ENCODE measurements at places on chromosomes 11 and 22. TPM values are rescaled to one million over a fixed set of nuclear protein-coding genes. Genes with fewer than 3 reads are reported as not detected.

- no peaks in the 10 kb centered on the region for H3K36me3 ChIP-seq
- no peak overlapping the region for H3K27ac ChIP-seq
- H3K4me1 ChIP-seq: no peaks in the 10 kb centered on the region
- H3K27me3 ChIP-seq: no peaks in the 10 kb centered on the region
Measured at GRCh38 chr11:41522391-41522790, 62.9 kb upstream of the LRRC4C start.

GRCh38 chr11:7292922-7293321 lies 41.2 kb downstream of the SYT9 start:
- no peaks in the 10 kb centered on the region for H3K36me3 ChIP-seq
- no peak for DNase-seq
- no peaks in the 10 kb centered on the region for H3K27me3 ChIP-seq
- no peak overlapping the region for H3K27ac ChIP-seq
- no peak overlapping the region for H3K4me3 ChIP-seq
- no peaks in the 10 kb centered on the region for H3K4me1 ChIP-seq

GRCh38 chr11:95556342-95557163 lies 233.0 kb downstream of the FAM76B start:
- H3K27me3 ChIP-seq: no peaks in the 10 kb centered on the region
- DNase-seq: peak; percentile 17
- H3K4me1 ChIP-seq: peaks cover 10% of the 10 kb centered on the region

Gene DUSP8
- total RNA-seq: 8.0 TPM

GRCh38 chr11:3132831-3133260 lies 32.3 kb downstream of the OSBPL5 start:
- H3K27ac ChIP-seq: no peak overlapping the region
- H3K4me1 ChIP-seq: no peaks in the 10 kb centered on the region
- H3K4me3 ChIP-seq: no peak overlapping the region
- H3K36me3 ChIP-seq: no peaks in the 10 kb centered on the region
- no peak for DNase-seq

Gene OSBP
- total RNA-seq: 43.8 TPM

- H3K4me1 ChIP-seq: no peaks in the 10 kb centered on the region
- no peak overlapping the region for H3K27ac ChIP-seq
- H3K4me3 ChIP-seq: no peak overlapping the region
- no peaks in the 10 kb centered on the region for H3K27me3 ChIP-seq
- peak; percentile 16 for DNase-seq
Measured at GRCh38 chr11:26730414-26731083, 8.7 kb upstream of the SLC5A12 start.

GRCh38 chr22:32265882-32266767 lies 11.0 kb upstream of the SLC5A4 start:
- DNase-seq: peak; percentile 88
- H3K27me3 ChIP-seq: no peaks in the 10 kb centered on the region
- H3K4me1 ChIP-seq: no peaks in the 10 kb centered on the region
- H3K4me3 ChIP-seq: no peak overlapping the region
- no peak overlapping the region for H3K27ac ChIP-seq

Gene TSPAN32
- total RNA-seq: 5.0 TPM

DNA sequence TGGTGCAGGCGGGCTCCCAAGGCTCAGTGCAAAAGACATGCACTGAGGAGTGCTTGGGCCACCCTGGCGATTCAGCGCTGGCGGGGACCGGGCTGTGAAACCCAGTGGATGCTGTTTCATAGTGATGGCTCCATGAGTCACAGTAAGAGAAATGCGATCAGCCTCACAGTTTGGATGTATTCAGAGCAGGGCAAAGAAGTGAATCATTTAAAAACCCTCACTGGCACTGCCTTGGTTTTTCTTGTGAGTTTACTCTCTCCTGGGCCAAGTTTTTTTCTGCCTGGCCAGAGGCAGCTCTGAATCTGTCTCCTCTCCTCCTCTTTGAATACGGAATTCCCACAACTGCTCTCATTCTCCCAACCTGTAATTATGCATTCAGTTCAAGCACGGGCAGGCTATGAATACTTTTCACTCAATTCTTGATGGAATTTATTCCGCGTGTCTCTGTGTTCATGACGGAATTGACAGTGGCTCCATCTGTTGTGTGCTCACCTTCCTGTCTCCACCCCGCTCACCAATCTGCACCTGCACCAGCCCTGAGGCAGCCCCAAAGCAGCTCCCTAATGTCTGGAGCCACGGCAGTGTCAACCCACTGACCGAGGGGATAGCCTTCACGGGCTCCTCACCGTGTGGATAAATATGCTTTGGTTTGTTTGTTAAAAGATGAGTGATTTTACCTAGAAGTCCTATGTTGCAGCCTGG lies 14.9 kb downstream of the ADAMTS8 start:
- no peak for DNase-seq
- H3K27me3 ChIP-seq: peaks cover 6% of the 10 kb centered on the region
- H3K4me3 ChIP-seq: no peak overlapping the region
- H3K4me1 ChIP-seq: no peaks in the 10 kb centered on the region

- H3K4me3 ChIP-seq: no peak overlapping the region
- no peaks in the 10 kb centered on the region for H3K4me1 ChIP-seq
- H3K27ac ChIP-seq: no peak overlapping the region
- H3K27me3 ChIP-seq: no peaks in the 10 kb centered on the region
Measured at GRCh38 chr11:60700689-60701468, 1.5 kb downstream of the MS4A8 start.

Gene ANGPTL5
- not detected for total RNA-seq

Gene CALCA
- 0.56 TPM for total RNA-seq

Gene MMP3
- 2.8 TPM for total RNA-seq

Gene RIC3
- total RNA-seq: 2.8 TPM

Gene RAB3IL1
- total RNA-seq: 10.8 TPM

Gene NEFH
- 0.08 TPM for total RNA-seq

- H3K4me3 ChIP-seq: no peak overlapping the region
- DNase-seq: no peak
- H3K4me1 ChIP-seq: peaks cover 5% of the 10 kb centered on the region
- H3K36me3 ChIP-seq: no peaks in the 10 kb centered on the region
- H3K27me3 ChIP-seq: no peaks in the 10 kb centered on the region
- peak overlapping the region; percentile 76 for H3K27ac ChIP-seq
Measured at GRCh38 chr11:86916330-86916729, 38.9 kb downstream of the FZD4 start.

GRCh38 chr22:22009661-22010060 lies 27.1 kb upstream of the TOP3B start:
- no peak overlapping the region for H3K27ac ChIP-seq
- H3K4me3 ChIP-seq: no peak overlapping the region
- peaks cover 10% of the 10 kb centered on the region for H3K27me3 ChIP-seq
- no peaks in the 10 kb centered on the region for H3K4me1 ChIP-seq
- H3K36me3 ChIP-seq: no peaks in the 10 kb centered on the region
- no peak for DNase-seq

- H3K27me3 ChIP-seq: no peaks in the 10 kb centered on the region
- DNase-seq: no peak
- no peaks in the 10 kb centered on the region for H3K36me3 ChIP-seq
- H3K4me1 ChIP-seq: peaks cover 4% of the 10 kb centered on the region
- no peak overlapping the region for H3K4me3 ChIP-seq
Measured at GRCh38 chr11:122737951-122738693, 82.6 kb downstream of the UBASH3B start.

DNA sequence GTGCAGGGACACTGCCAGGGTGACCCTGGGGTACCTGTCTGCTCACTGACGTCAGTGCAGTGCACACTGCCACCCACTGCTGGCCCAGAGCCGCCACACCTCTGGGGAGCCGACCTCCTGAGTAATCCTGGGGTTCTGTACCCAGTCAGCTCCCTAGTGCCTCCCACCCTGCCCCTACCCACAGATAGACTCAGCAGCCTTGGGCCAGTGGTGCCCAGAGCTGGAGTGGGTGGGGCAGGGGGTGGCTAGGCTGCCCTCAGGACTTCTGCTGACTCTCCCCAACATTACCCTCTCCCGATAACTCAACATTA lies 5.8 kb downstream of the NRXN2 start:
- peaks cover 89% of the 10 kb centered on the region for H3K27me3 ChIP-seq
- DNase-seq: no peak
- H3K27ac ChIP-seq: no peak overlapping the region

Gene MN1
- total RNA-seq: 3.2 TPM

GRCh38 chr11:114773541-114774338 lies 95.4 kb downstream of the NXPE2 start:
- H3K27ac ChIP-seq: no peak overlapping the region
- no peak overlapping the region for H3K4me3 ChIP-seq
- H3K4me1 ChIP-seq: no peaks in the 10 kb centered on the region
- H3K27me3 ChIP-seq: peaks cover 13% of the 10 kb centered on the region
- DNase-seq: no peak

- H3K27ac ChIP-seq: no peak overlapping the region
- H3K27me3 ChIP-seq: no peaks in the 10 kb centered on the region
- DNase-seq: no peak
- no peak overlapping the region for H3K4me3 ChIP-seq
- no peaks in the 10 kb centered on the region for H3K36me3 ChIP-seq
Measured at GRCh38 chr11:17780668-17781067, 46.1 kb downstream of the KCNC1 start.

DNA sequence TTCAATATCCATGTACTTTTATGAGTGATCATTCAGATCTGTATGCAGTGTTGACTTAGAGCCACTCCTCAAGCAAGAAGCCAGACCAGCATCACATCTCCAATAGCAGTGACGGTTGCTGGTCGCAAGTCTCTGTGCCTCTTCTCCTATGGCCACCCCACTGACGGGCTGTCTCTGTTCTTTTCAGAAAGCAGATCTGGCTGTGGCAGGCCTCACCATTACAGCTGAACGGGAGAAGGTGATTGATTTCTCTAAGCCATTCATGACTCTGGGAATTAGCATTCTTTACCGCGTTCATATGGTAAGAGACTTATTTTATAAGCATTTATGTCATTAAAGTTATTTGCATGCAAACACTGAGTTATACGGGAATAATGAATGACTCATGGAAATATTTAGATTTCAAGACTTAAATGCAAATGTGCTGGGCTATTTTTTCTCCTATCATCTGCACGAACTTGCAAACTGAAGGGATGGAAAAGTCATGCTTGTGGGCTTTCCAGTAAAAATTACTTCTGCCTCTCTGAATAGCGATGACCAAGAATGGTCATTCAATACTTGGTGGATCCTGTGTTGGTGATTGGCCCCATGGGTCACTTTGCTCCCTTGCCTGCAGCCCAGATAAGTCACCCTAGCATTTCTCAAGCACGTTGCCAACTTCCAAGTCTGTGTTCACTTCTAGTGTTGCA lies 83.6 kb upstream of the TBCEL start:
- H3K27ac ChIP-seq: no peak overlapping the region
- no peaks in the 10 kb centered on the region for H3K36me3 ChIP-seq
- no peak for DNase-seq
- H3K4me3 ChIP-seq: no peak overlapping the region

Gene PATE2
- not detected for total RNA-seq

DNA sequence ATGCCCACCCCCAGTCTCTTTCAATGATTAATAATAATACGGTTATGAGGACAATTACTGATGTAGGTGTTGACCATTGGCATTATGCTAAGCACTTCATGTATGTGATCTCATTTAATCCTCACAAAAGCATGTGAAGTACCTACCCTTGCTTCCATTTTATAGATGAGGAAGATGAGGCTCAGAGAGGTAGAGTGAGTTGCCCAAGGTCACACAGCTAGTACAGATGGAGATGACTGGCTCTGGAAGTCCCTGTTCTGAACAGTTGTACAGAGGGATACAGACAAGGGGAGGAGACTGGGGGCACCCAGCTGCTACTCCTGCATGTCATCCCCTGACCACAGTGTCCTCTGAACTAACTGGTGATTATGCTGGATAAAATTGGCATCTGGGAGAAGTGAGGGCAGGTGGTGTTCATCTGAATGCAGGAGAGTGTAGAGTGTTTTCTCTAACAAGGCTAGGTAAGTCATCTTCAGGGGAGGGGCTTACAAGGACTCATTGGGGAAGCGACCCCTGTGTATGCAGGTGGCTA lies 43.2 kb downstream of the KIAA1671 start:
- H3K4me1 ChIP-seq: peaks cover 15% of the 10 kb centered on the region
- H3K27ac ChIP-seq: peak overlapping the region; percentile 51
- H3K27me3 ChIP-seq: no peaks in the 10 kb centered on the region
- no peak overlapping the region for H3K4me3 ChIP-seq
- DNase-seq: no peak
- no peaks in the 10 kb centered on the region for H3K36me3 ChIP-seq

Gene OR8K5
- total RNA-seq: not detected

Gene OR56A5
- not detected for total RNA-seq

- no peaks in the 10 kb centered on the region for H3K36me3 ChIP-seq
- peak; percentile 90 for DNase-seq
- no peaks in the 10 kb centered on the region for H3K4me1 ChIP-seq
- H3K27ac ChIP-seq: no peak overlapping the region
- H3K27me3 ChIP-seq: peaks cover 23% of the 10 kb centered on the region
Measured at GRCh38 chr11:62171261-62171723, 18.7 kb upstream of the SCGB1D1 start.

Gene TEAD1
- total RNA-seq: 87.2 TPM

Gene IL17REL
- not detected for total RNA-seq

- peaks cover 9% of the 10 kb centered on the region for H3K4me1 ChIP-seq
- DNase-seq: no peak
- H3K4me3 ChIP-seq: no peak overlapping the region
- no peaks in the 10 kb centered on the region for H3K27me3 ChIP-seq
- H3K36me3 ChIP-seq: no peaks in the 10 kb centered on the region
Measured at GRCh38 chr22:50325444-50326224, 1.2 kb downstream of the DENND6B start.

Gene ART1
- not detected for total RNA-seq

GRCh38 chr22:44337678-44338004 lies 24.9 kb upstream of the SHISAL1 start:
- peaks cover 12% of the 10 kb centered on the region for H3K27me3 ChIP-seq
- H3K4me3 ChIP-seq: no peak overlapping the region
- no peaks in the 10 kb centered on the region for H3K36me3 ChIP-seq
- H3K27ac ChIP-seq: no peak overlapping the region

GRCh38 chr11:69152733-69153421 lies 2.9 kb upstream of the SMIM38 start:
- H3K27ac ChIP-seq: no peak overlapping the region
- DNase-seq: no peak
- H3K27me3 ChIP-seq: peaks cover 9% of the 10 kb centered on the region
- H3K36me3 ChIP-seq: no peaks in the 10 kb centered on the region

GRCh38 chr11:30465192-30465591 lies 121.0 kb downstream of the MPPED2 start:
- H3K27me3 ChIP-seq: no peaks in the 10 kb centered on the region
- H3K27ac ChIP-seq: no peak overlapping the region
- H3K36me3 ChIP-seq: no peaks in the 10 kb centered on the region
- no peak for DNase-seq
- H3K4me3 ChIP-seq: no peak overlapping the region
- peaks cover 6% of the 10 kb centered on the region for H3K4me1 ChIP-seq

DNA sequence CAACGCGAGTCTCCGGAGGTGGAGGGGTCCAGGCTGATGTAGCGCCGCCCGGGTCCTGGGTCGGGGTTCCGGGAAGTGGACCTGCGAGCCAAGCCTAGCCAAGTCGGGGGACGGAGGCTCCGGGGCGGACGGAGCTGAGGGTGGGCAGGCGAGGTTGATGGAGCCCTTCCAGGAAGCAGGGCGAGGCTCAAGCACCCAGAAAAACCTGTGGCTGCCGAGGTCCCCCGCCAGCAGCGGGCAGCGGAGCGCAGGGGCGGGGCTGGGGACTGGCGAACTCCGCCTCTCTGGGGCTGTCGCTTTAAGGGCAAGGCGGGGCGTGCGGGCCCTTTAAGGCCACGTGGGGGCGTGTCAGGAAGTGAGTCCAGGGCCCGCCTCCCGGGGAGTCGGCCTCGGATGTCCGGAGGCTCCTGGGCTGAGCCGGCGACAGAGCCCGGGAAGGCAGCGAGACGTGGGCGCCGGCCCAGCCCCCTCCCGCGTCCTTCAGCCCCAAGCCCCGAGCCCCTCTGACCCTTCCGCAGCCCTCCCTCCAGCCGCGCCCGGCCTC lies at the start of gene SLC35C1:
SLC35C1 (plus strand) TSS at position 389 of the 544 bp plus-strand sequence. CDS start 653 bp downstream, outside the sequence.
- peak within 1 kb of the TSS; percentile 95 for H3K27ac ChIP-seq
- H3K4me3 ChIP-seq: peak within 1 kb of the TSS; percentile 81
- H3K36me3 ChIP-seq: no peaks in the 10 kb centered on the region
- no peaks in the 10 kb centered on the region for H3K27me3 ChIP-seq
- peaks cover 21% of the 10 kb centered on the region for H3K4me1 ChIP-seq
- DNase-seq: peak; percentile 99

Gene POU2AF2
- total RNA-seq: not detected

Data from hepatocyte (in vitro differentiated cells).